ENCODE measurements at places on chromosomes 12 and 14.

DNA sequence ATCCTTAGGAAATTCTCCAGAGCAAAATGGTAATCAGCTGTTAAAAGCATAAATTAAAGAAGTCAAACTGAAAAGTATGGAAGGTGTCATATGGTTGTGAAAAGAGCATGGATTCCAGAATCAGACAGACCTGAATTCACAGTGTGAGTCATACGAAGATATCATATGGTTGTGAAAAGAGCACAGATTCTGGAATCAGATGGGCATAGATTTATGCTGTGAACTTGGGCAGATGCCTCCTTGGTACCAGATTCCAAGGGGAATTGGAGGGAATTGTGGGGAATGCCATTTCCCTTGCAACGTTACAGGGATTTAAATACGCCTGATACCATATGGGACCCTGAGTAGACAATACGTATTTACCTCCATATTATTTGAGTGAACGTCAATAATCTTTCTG is 183.7 kb downstream of the GALC start:
- DNase-seq, result no peak

- DNase-seq, result peak; percentile 11
Observed at GRCh38 chr14:90820958-90821357, 4.7 kb upstream of the TTC7B start.

GRCh38 chr12:117692512-117692911 is 276.3 kb downstream of the KSR2 start:
- no peak for DNase-seq

DNA sequence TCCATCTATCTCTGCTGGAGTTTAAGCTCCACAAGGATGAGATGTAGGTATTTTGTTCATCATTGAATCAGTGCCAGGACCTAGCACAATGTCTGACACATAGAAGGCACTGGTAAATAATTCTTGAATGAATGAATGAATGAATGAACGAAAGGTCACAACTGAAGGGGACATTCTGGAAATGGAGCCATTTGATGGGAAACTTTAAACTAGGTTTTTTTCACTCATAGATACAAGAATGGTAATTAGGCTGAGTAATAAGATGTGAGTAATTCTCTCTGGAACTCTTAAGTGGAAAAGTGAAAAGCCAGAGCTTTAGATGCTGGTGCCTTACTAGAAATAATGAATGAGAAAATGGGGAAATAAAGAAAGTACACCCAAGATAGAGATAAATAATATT is 44.3 kb downstream of the SCN8A start:
- no peak for DNase-seq

- DNase-seq, result no peak
Observed at GRCh38 chr12:67996347-67996746, 7.1 kb downstream of the IFNG-AS1 start.

DNA sequence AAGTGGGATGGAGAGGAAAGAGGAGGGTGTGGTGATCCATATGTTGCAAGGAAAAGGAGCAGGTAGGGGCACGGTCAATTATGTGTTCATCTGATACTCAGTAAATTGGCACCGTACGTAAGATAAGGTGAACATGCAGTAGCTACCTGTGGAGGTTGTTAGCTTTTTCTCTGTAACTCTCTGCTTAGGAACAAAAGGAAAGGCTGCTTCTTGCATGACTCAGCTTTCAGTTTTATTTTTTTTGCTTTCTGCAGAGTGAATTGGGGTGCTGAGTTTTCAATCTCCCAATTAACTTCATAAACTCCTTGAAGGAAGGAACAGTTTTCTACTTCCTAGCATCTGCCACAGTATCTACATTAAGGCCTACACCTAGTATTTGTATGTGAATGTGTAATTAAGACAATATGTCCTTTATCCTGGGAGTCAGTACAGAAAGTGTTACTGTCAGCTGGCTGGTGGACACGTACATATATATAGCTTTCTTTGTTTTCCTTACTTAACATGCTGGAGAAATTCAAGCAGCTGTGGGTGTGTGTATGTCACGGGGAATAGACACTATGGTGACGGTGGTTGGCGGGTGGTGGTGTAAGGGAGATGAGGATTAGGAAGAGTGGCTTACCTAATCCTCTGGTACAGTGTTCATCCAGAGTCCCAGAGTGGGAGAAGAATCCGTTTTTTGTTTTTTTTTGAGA is 40.1 kb upstream of the WNK1 start:
- no peak for DNase-seq

DNA sequence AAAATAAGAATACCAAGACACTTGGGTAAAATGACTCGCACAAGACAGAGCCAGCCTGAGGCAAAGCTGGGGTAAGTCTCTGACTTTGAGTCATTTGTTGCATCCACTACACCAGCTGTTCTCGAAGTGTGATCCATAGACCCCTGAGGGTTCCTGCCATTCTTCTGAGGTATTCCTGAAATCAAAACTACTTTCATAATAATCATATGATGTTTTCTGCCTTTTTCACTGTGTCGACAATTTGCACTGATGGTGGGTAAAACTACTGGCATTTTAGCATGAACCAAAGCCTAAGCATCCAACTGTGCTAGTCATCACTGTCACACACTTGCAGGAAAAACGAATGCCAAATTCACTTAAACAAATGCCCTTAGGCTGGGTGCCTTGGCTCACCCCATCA is 135.5 kb upstream of the FUT8 start:
- no peak for DNase-seq

DNA sequence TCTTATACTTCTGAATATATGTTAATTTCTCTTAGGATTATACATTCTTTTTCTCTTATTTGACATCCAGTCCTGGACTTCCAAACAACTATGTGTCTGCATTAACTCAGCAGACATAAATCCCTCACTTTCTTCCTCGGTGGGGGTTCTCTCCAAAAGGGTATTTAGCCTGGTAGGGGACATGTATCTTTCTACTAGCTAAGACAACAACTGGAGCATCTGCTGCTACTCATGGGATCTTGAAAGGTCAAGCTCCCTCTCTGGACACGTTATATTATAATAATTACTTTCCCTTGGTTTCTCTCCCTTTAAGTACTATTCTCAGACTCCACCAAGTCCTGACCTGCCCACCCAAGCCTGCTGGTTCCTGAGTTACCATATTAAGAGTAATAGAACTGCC is 983.7 kb upstream of the FLRT2 start:
- no peak for DNase-seq

Measured in activated naive CD4-positive, alpha-beta T cell (primary cell).